ENCODE measurements at places on chromosomes 3 and 15.

- no peak for DNase-seq
Observed at GRCh38 chr3:166451997-166452396, 614.8 kb upstream of the BCHE start.

DNA sequence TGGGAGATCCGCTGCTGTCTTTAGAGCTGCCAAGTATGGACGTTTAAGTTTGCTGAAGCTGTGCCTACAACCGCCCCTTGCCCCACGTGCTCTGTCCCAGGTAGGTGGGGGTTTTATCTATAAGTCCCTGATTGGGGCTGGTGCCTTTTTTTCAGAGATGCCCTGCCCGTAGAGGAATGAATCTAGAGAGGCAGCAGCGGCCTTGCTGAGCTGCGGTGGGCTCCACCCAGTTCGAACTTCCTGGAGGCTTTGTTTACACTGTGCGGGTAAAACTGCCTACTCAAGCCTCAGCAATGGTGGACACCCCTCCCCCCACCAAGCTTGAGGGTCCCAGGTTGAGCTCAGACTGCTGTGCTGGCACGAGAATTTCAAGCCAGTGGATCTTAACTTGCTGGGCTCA lies 83.4 kb upstream of the FGF7 start:
- no peak for DNase-seq

DNA sequence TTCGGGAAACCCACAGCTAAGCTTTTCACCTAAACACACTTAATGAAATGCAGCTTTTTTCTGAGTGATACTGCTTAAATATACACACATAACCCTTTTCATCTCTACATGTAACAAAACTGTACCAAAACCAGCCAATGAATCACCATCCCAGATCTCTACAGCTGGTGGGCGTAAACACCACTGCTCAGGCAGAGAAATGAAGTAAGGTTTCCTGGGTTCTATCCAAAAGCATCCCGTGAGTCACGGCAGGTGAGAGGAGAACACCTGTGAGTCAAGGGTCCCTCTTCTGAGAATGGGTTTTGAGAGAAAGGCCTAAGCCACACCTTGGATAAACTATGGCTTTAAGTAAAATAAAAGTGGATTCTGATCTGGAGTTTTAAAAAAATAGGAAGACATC lies 2.6 kb downstream of the CLDN1 start:
- no peak for DNase-seq

- DNase-seq: no peak
Observed at GRCh38 chr3:63585927-63586326, 66.5 kb upstream of the SNTN start.

GRCh38 chr15:62524848-62525247 lies 359.8 kb upstream of the C2CD4B start:
- DNase-seq: no peak

DNA sequence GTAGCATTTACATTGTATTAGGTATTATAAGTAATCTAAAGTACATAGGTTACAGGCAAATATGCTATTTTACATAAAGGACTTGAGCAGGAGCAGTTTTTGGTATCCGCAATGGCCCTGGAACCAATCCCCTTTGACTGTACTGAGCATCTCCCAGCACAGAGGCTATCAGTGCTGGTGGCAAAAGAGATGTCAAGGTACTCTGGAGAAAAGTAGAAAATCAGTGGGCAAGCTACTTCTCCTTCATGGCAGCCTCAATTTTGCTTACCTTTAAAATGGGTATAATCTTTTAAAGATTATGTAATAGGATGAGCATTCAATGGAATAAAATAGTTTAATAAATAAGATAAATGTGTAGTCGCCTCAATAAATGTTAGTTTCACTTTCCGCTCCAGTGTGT lies 56.7 kb upstream of the LMCD1 start:
- DNase-seq: no peak

DNA sequence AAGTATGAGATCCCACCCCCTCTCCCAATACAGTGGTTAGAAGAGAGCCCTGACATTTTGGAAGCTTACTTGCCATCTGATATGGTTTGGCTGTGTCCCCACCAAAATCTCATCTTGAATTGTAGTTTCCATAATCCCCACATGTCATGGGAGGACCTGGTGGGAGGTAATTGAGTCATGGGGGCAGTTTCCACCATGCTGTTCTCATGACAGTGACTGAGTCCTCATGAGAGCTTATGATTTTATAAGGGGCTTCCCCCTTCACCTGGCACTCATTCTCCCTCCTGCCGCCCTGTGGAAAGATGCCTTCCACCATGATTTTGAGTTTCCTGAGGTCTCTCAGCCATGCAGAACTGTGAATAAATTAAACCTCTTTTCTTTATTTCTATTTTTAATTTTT lies 28.8 kb upstream of the HES1 start:
- no peak for DNase-seq

DNA sequence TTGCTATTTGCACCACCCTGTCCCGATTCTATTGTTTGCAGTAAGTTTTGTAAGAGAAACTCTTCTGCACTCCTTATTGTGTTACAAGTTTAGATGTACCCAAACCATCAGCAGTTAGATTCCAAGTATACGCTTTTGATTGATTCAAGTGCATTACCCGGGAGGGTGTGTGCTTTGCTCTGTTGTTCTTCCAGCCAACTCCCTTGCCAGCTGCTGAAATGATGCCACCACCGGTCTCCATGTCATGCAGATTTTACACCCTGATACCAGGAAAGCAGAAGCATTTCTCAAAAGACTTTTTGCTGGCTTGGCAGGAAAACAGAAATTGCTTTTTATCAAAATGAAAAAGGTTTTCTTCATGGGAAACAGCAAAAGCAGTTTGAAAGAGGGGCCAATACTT lies 1006.6 kb upstream of the CFAP20DC start:
- no peak for DNase-seq

DNA sequence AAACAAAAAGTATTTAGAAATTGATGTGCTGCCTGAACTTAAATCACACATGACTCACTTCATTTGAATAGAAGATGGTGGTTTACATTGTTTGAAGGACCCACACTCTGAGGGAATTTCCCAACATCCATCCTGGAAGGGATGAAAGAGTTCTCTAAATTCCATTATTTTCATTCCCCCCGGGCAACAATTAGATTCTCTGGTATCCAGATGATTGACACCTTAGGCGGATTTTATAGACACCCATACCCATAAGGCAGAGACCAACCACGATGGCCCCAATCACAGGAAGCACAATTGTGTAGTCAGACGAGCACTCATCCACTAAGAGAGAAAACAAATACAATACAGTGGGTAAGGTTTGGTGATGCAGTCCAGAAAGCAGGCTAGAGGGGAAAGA lies 24.6 kb upstream of the MCCC1 start:
- no peak for DNase-seq

DNA sequence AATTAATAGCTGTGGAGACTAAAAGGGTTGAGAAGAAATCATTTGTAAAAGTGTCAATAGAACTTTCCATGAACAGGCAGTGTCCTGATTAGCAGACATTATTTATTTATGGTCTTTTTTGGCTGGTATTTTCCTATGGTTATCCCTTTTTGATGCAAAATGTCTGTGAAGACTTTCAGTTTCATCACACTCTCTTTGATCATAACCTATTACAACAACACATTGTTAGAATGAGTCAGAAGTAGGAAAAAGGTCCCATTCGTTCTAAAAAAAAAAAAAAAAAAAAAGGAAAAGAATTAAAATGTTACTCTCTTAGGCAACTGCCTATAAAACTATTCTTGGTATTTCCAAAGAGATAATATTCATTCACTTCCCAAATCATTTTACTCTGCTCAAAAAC lies 62.1 kb downstream of the SLC49A4 start:
- no peak for DNase-seq

DNA sequence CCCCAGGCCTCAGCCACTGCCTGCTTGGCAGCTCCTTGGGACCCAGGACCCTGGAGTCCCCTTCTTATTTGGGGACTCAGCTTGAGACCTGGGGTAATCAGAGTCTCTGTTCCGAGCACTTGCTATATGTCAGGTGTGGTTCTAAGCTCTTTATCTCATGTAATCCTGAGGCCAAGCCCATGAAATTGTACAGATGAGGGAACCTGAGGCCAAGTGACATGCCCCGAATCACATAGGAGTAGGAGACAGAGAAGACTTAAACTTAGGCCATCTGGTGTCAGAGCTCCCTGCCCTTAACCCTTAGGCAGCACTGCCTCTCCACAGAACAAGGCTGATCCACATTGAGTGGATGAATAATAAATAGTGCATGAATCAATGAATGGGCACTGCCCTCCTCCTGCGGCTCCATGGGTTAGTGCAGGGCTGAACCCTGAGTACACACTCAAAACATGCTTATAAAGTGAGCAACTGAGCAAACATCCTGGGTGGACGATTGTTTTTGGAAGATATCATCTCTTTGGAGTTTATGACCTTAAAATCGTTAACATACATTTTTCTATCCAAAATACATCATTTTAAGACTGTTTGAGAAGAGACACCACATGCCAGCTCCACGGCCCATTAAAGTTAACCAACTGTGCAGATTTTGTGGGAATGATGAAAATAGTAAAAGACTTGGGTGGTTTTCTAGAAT lies 33.2 kb upstream of the IQSEC1 start:
- no peak for DNase-seq

GRCh38 chr15:68375716-68376220 lies 56.2 kb downstream of the ITGA11 start:
- DNase-seq: no peak

- DNase-seq: no peak
Observed at GRCh38 chr15:55240125-55240760, 43.5 kb upstream of the RSL24D1 start.

DNA sequence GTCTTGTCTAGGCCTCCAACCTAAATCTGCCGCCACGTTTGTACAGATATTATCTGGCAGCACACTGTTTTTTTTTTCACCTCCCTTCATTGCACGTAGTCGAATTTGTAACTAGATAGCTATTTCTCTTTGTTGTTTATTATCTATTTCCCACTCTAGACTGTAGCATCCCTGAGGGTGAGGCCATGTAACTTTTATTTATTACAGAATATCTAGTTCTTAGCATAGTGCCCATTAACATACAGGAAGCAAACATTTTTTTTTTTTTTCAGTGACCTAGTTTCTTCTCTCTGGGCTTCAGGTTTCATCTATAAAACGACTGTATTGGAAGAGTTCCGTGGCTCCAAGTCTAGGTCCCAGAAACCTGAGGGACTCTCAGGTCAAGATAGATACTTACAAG lies 354.3 kb downstream of the FGF12 start:
- no peak for DNase-seq

DNA sequence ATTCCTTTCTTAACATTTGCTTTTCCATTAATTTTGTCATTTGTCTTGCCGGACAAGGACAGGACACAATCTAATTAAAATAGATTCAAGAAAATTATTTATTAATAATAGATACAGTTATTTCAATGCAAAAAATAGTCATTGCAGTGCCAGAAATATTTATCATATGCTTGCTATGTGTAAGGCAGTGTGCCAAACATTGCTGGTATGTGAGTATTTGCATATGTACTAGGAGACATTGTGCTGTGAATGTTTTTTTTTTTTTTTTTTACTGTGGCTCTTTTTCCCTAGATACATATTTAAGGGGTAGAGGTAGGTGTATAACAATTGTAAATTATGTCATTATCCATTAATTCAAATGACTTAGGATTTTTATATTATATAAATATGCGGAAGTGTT lies 23.3 kb downstream of the SPRED1 start:
- DNase-seq: no peak

Data from T-helper 9 cell (primary cell).